ENCODE measurements at places on chromosomes 3 and 15.

DNA sequence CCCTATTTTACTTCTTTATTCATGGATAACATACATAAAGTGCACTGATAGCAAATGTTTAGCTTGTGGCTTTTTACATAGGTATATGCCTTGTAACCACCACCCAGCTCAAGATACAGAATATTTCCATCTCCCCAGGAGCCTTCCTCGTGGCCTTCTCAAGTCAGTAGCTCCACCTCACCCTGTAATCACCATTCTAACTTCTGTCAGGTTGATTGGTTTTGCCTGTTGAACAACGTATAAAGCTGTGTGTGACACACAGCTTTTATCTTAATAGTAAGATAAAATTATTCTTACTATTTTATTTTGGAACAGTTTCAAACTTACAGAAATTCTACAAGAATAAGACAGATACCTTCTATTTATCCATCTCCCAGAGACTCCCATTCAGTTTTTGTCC lies 13.3 kb downstream of the ATG7 start:
- DNase-seq: no peak

- no peak for DNase-seq
Observed at GRCh38 chr3:43233062-43233461, 53.3 kb upstream of the SNRK start.

DNA sequence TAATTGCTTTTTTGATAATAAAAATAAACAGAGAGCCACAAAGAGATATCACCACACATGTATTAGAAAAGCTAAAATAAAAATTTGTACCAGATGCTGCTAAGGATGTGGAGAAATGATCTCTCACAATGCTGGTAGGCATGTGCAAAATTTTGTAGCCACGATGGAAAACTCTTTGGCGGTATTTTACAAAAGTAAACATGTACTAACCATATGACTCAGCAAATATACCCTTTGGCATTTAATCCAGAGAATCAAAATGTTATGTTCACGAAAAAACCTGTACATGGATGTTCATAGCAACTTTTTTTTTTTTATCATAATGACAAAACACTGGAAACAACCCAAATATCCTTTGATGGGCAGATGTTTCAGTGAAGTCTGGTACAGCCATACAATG lies 261.2 kb downstream of the LPP start:
- DNase-seq: no peak

GRCh38 chr3:129384594-129385323 lies 43.7 kb downstream of the EFCAB12 start:
- no peak for DNase-seq

DNA sequence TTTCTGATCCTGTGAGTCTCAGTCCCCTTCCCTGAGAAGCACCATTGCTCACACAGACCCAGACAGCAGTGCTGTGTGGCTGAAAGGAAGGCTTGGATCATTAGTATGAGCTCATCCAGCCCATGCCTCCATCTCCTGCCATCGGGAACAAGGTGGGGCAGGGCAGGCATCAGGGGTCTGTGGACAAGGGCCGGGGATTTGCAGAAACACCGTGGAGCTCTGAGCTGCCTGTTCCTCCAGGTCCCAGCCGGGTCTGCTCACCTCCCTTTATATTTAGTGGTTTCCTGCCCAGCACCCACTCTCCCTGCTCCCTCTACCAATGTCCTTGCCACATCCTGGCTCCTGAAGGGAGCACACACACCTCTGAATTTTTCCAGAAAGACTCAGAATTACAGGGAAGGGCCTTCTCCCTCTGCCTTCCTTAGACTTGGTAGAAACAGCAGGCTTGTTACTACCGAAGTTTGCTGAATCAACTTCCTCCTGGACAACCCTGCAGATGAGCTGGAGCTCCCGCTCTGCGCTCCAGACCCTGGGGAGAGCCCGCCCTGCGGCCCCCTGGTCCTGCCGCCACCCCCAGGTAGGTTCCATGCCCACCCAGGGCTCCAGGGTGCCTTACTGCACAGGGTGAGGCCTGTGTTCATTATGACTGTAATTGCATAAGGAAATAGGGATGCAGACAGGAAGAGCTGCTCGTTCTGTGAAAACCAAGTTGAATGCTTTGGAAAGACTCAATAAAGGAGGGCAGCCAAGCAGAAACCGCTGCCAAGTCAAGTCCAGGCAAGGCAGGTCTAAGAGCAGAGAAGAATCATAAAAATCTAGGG lies 128.1 kb downstream of the NSMCE3 start:
- no peak for DNase-seq

- peak; percentile 5 for DNase-seq
Observed at GRCh38 chr3:35946121-35946853, 307.0 kb downstream of the ARPP21 start.

DNA sequence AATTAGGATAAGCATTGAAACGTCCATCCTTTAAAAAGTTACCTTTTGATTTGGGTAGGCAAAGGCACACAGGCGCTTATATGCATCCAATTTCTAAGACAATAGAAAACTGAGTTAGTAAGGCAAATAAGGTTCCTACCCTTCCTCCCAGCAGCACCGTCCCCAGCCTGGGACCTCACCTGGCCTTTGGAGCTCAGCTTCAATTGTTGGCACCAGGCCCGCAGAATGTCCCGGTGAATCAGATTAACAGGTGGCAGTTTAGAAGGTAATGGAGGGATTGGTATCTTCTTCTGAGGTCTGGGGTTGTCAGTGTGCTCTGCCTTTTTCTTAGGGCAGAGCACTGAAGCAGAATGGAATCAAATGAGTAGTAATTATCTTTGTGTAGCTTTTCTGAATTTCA lies 5.7 kb downstream of the DPPA4 start:
- no peak for DNase-seq

DNA sequence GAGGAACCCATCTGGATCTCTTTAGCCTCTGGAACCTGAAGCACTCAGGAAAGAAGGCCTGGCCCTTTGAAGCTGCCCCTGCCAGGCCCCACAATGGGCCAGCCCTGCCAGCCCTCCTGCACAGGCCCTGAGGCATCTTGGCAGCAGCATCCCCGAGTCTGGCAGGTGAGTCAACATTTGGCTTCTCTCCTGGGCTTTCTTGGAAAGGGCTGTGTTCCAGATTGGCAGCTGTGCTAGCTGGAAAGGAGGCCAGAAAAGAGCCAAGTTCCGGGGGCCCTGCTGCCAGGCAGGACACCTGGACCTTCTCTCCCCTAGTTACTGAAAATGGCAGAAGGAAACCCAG lies 187.2 kb downstream of the SHQ1 start:
- peak; percentile 73 for DNase-seq

DNA sequence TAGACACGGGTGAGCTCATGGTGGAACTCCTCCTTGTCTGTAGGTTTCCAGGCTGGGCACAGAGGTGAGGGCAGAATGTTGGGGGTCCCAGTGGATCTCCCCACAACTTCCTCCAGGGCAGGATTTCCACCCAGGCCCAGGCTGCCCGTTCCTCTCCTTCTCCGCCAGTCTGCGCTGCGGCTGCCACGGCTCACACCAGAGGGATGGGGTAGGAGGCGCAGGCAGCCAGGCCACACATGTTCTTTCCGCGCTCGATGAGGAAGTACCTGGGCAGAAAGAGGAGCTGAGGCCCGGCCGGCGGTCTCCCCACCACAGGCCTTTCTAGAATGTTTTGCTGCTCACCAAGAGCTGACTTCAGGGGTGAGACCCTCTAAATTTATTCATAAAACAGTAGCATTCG lies 22.9 kb downstream of the CTSH start:
- no peak for DNase-seq

GRCh38 chr3:148751461-148751860 lies 53.8 kb downstream of the AGTR1 start:
- no peak for DNase-seq

GRCh38 chr3:41274944-41275668 lies 75.8 kb downstream of the CTNNB1 start:
- no peak for DNase-seq

DNA sequence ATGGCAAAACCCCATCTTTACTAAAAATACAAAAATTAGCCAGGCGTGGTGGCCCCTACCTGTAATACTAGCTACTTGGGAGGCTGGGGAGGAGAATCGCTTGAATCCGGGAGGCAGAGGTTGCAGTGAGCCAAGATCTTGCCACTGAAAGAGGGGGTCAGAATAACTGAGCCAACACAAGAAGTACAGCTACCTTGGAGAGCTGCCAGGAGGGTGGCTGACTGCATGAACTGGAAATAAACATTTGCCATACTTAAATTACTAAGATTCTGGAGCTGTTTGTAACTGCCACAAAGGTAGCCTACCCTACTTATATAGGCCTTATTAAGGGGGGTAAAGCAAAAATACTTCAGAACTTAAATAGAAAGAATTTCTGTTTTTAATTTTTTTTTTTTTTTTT lies 15.4 kb upstream of the PIK3CB start:
- no peak for DNase-seq

GRCh38 chr3:45207446-45207845 lies 18.6 kb downstream of the TMEM158 start:
- no peak for DNase-seq

DNA sequence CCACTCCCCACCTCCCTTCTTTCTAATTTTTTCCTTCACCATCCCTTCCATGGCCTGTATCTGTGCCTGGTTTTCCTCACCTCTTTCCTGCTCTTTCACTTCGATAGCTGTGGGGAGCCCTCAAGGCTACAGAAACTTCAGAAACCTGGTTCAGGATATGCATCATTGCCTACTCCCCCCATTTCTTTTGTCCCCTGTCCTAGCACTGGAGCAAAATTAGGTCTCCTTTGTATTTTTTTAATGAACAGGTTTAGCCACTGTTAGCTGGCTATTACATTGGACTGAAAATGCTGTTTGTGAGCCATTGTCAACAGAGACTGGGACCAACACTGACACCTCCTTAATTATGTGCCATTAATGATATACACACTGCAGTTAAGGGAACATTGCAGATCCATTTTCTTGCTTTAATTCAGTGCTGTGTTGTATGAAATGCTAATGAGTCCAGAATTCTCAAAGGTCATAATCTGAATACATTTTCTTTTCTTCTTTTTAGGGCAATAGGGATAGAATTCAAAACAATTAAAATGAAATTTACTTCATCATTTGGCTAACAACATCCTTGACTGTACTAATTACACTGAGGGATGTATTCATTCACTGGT lies 138.6 kb downstream of the PDCD6IP start:
- DNase-seq: no peak

- DNase-seq: no peak
Observed at GRCh38 chr3:104628185-104628789, 738.4 kb upstream of the ALCAM start.

DNA sequence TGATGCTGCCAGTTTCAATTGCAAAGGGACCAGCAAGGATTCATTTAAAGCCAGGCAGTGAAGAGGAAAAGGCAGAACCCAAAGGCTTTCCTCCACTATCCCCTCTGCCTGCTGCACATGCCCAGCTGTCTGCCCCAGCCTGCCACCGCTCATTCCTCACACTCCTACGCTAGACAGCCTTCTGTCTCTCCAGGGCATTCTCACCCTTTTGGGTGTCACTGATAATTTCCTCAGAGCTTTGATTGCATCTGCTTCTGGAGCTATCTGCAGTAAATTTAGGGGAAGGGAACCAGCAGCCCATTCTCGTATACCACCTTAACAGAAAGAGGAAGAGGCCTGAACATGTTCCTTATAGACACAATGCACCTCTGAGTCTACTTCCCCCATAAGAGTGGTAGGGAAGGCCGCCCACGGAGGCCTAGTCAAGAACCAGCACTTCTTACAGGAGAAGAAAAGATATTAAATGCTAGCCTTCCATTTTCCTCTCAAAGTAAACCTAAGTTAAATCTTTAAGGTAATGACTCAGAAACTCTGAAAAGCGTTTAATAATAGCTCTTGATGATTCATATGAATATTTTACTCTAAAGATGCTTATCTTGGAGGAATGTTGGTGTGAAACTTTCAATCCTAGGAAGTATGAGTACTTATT lies 20.9 kb downstream of the NUDT16 start:
- no peak for DNase-seq

DNA sequence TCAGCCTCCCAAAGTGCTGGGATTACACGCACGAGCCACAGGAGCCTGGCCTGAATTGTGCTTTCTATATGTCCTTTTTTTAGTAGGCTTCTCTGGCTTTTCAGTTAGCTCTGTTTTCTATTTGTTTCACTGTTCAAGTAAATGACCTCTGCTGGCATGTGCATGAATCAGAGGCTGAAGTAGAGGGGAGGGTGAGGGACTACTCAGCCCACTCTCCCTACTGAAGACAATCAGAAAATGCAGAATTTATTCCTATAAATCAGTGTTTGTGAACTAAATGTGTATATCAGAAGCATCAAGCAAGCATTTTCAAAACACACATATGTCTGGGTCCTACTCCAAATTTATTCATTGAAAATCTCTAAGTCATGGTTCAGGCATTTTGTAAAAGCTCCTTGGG lies 45.0 kb downstream of the ZMAT3 start:
- DNase-seq: no peak

DNA sequence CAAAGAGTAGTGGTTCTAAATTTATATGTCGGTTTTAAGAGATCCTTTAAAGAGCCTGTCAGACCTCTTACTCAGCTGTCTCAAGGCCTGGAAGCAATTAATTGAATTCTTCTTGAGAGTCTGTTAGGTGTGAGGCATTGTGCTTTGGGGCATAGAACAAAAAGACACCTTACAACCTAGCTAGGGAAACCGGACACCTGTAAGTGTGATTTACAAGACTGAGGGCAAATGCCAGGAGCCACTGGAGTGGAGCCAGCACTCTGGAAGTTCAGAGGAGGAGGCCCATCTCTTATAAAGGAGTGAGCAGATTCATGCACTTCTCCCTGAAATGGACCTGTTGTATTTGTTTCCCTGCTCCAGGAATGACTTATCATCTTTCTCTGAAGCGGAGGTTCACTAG lies 97.7 kb upstream of the NUDT16 start:
- no peak for DNase-seq

DNA sequence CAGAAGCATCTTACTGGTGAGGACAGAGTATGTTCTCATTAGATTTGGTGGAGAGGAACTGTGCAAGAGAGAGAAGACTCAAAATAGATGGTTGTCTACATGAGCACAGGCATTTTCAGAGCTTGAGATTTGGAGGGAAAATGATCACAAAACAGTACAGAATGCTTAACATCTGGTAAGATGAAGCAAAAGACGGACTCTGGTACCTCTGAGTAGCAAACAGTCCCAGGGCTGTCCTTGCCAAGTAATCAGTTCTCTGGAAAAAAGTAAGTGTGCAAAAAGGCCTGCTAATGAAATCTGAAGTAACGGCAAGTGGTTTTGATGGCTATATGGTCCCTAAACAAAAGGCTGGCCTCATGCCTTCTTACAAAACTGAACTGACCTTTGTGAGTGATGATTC lies 414.2 kb downstream of the CNTN4 start:
- DNase-seq: no peak

DNA sequence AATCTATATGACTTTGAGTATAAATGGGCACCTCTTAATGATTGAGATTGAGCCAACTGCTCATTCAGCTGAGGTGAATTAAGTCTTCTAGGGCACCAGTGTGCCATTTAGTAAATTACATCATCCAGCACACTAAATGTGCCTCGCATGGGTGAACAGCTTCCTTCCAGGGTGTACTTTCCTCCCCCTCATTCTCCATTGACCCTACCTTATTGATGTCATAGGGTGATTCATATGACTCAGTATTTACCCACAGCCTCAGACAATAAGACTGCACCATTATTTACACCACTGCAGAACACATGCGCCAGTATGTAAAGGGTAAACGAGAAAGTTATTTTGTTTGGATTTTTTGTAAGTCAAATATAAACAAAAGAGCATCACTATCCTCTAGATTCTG lies 185.2 kb upstream of the ARL6 start:
- DNase-seq: no peak

Measured in DMS 273 treated with DMSO at 0.1 percent for 48 hours (cell line).